T-helper 17 cell (primary cell): ENCODE measurements at places on chromosomes 3 and 15. TPM values are rescaled to one million over a fixed set of nuclear protein-coding genes. Genes with fewer than 3 reads are reported as not detected.

The TMEM45A gene
- 0.65 TPM for total RNA-seq

The GOLGA8S gene
- total RNA-seq = 0.21 TPM

The GCSAM gene
- 14.2 TPM for total RNA-seq

The XXYLT1 gene
- total RNA-seq = 7.6 TPM

GRCh38 chr15:40407330-40407990 is 1.9 kb downstream of the IVD start:
- DNase-seq = no peak

DNA sequence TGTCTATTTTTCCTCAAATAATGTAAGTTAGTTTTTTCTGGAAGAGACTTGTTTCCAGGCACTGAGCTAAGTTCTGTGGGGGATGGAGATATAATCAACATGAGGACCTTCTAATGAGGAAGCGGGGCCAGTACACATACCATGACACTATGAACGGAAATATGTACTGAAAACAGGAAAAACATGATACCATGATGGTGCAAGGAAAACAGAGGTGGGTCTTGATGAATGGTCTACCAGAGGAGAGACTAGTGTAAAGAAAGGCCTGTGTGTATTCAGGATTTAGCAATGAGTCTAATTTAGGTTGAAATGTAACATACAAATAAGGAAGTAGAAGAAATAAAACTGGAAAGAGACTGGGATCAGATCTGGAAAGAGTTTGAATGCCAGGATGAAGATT is 38.9 kb upstream of the TPRG1 start:
- DNase-seq = no peak

- DNase-seq = no peak
Measured at GRCh38 chr3:8457039-8457438, 44.6 kb upstream of the LMCD1 start.

- no peak for DNase-seq
Measured at GRCh38 chr3:64074060-64074459, 50.8 kb upstream of the PSMD6 start.

GRCh38 chr3:53161450-53161819 is 426 bp downstream of the PRKCD start:
- DNase-seq = no peak

GRCh38 chr15:28004143-28005003 is 94.7 kb downstream of the OCA2 start:
- DNase-seq = no peak

GRCh38 chr3:9007928-9008327 is 44.7 kb upstream of the RAD18 start:
- DNase-seq = no peak

DNA sequence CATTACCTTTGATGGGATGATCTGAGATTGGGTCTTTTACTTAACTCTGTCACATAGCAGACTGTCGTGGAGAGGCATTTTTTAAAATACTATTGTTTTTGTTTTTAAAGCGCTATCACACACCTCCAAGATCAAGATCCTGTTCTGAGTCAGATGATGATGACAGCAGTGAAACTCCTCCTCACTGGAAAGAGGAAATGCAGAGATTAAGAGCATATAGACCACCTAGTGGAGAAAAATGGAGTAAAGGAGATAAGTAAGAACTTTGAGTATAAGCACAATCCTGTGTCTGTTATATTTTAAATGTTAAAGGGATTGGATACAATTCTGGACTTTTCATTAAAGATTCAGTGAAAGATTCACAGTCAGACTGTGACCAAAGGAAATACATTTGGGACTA is 18.4 kb upstream of the ZBTB47 start:
- DNase-seq = no peak

DNA sequence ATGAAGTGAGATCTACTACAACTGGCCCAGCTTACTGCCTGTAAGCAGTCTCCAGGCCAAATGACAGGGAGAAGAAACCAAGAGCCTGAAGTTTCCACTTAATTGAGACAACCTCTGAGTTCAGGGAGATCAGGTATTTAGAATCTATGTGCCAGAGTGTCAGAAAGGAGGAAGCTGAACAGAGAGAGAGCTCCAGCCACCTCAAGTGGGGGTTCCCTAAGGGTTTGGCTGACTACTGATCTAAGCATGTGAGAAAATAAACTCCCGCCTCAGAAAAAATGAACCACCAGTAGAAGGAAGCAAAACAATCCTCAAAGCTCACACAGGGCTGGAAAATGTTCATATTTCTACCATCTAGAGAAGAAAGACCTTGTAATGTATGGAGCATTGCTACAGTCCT is 25.0 kb downstream of the ADAM10 start:
- DNase-seq = no peak

DNA sequence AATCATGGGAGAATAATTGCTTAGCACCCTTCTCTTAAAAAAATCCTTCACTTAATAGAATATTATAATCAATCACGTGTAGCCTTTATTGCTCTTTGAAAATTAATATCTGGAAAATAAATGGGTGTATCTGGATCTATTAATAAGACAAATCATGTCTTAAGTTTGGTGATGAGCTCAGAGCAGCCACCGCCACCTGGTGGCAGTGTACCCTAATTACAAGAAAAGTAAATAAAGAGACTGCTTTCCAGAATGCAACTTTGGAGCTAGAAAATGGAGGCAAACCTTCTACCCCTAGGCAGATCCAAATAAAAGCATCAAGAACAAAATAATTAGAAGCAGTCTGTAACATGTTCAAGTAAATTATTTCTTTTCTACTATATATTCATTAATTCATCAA is 43.5 kb downstream of the EPHB1 start:
- no peak for DNase-seq

- DNase-seq = no peak
Measured at GRCh38 chr3:26484140-26484539, 138.4 kb upstream of the LRRC3B start.

GRCh38 chr3:190319660-190320059 is 2.6 kb downstream of the CLDN1 start:
- DNase-seq = no peak

DNA sequence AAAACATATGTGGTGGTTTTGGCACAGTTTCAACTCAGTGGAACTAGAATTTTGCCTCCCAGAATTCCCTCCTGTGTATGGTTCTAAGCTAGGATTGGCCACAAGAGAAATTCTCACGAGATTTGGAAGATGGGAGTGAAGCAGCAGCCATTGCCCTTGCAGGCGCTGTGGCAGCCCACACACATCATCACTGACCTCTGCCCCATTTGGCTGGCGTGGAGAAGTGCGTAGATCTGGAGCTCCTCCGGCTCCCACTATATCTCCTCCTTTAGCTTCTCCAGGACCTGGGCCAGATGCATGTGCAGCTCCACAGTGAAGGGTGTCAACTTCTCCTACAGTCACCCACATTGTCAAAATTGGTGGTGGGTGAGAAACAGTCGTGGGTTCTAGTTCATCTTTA is 199.6 kb downstream of the EFHB start:
- DNase-seq = no peak

- DNase-seq = no peak
Measured at GRCh38 chr15:48603123-48603500, 42.4 kb downstream of the FBN1 start.

- DNase-seq = no peak
Measured at GRCh38 chr3:100419406-100419805, 18.1 kb downstream of the LNP1 start.

- no peak for DNase-seq
Measured at GRCh38 chr3:63740116-63740515, 79.0 kb upstream of the C3orf49 start.

DNA sequence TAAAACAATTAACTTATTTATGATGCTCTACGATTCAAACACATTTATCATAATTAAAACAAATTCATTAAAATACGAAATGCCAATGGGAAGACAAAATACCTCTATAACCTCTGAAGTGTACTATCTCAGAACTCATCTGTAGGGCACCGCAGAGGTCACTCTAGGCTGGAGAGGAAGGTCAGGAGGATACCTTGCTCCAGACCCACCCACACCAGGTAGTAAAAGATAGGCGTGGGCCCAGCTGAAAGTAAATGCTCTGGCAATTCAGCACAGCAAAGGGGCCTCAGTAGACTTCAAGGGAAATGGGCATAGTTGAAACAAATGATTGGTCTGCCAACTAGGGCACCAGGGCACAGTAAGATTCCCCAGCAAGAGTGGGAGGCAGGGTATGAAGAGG is 26.0 kb upstream of the SPPL2A start:
- DNase-seq = no peak
